ENCODE measurements at places on chromosomes 1 and 21.

DNA sequence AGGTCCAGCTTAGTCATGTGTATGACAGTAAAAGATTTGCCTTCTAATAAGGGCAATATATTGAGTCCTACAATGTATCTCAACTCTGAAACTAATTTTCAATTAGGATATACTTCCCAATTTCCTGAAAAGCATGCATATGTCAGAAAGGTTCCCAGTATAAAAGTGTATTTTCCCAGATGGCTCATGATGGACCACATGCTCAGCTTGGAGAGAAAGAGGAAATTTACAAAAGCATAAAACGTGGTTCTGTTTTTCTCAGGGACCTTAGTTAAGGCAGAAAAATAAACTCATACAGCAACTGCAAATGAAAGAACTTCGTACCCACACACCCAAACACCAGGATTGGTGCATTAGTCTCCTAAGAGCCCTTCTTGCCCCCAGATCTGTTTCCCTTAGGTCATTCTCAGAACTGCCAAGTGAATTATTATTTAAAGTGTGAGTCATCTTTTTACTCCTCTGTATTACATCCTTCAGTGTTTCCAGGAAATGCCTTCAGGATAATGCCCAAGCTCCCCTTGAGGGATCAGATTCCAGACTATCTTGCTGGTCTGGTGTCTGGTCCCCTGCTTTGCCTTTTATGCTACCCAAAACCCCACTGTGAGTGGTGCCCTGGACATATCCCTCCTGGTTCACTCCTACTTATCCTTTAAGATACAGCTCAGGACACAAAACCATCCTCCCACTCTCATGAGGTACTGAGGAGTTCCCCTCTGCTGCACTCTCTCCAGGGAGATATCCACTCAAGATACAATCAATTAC lies 57.4 kb downstream of the SSX2IP start:
- DNase-seq = no peak

- DNase-seq = no peak
These were observed 30.0 kb upstream of the DPH5 start for GRCh38 chr1:101055623-101056022.

GRCh38 chr1:22108339-22109105 lies 34.4 kb downstream of the WNT4 start:
- DNase-seq = peak; percentile 43

DNA sequence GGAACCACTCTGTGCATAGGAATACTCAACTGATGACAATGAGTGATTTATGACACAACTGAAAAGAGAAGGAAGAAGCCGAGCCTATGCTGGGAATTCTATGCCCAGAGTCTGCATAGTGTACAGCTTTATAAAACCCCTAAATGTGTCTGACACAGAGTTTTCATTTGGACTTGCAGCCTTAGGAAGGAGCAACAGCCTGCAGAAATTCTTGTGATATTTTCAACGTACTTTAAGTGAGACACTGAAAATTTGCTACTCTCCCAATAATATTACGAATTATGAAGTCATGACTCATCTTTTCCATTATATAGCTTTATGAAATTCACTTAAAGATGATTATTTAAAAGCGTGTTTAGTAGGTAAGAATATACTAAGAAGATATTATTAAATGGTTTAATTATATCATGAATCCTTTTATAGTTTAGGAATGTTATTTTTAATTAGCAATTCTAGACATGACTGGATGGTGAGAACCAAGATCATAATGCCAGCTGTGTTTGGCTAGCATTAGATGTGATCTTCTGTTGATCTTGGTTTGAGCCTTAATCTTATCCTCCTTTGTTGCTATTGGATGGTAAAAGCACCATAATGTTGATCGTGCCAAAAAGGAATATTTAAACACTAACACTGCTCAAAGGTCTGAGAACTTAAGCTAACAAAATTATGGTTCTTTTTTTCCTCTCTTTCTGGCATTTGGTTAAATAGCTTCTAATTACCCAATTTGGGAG lies 785.1 kb upstream of the ADGRL4 start:
- no peak for DNase-seq

DNA sequence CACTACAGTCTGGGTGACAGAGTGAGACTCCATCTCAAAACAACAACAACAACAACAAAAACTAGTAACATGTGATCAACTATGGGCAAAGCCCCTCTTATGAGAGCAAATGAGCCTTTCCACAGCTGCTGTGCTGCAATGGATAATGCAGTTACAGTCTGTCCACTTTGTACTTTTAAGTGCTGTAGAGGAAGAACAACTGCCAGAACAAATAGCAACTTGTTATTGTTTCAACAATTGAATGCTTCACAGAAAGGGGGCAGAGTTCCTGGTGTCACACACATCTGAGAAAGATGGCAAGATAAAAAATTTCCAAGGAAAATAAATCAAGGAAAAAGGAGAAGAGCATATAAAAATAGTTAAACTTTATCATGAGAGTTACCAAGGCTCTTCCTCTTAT lies 243.6 kb upstream of the DMRTA2 start:
- DNase-seq = no peak

DNA sequence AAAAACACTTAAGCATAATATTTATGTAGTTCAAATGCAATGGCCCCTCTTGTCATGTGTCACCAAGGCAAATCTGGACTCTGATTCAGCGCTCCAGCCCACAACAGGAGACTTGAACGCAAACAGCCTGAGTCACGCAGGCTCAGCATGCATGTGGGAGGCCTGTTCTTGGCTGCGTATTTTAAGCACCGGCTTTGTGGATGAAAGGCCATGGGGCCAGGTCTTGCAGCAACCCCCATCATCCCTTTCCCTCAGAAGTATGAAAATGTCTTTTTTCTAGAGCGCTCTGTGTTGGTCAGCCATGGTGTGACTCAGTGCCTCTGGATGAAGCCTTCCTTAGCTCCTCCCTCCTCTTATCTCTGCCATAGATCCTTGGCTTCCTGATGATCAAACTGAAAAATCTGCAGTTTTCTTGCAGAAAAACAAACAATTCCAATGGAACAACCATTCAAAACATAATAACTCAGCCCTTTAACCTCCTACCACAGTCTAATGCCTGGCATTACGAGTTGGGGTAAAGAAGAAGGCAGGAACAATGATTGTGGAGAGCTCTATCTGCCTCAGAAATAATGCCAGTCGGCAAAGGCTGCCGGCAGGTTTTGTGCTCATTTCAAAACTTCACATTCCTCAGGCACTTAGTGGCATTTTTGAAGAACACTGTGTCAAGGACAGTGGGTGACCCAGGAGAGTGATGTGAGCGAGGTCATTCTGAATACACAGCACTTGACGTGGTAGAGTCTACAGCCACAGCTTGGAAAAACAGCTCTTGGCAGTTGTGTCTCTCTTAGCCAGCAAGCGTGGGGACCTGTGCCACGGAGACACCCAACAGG lies 167.5 kb downstream of the CLIC6 start:
- no peak for DNase-seq

Data from hindlimb muscle (tissue), 1 donor.